Stimulated activated CD4-positive, alpha-beta T cell treated with anti-CD3 and anti-CD28 coated beads, Interleukin-1b, Interleukin-23, amount 100 ng/mL, for 48 hours (primary cell): ENCODE measurements at places on chromosomes 3 and 15.

- no peak for DNase-seq
Observed at GRCh38 chr3:40605960-40606359, 81.2 kb downstream of the ZNF621 start.

- DNase-seq, result no peak
Observed at GRCh38 chr3:108085810-108086350, 5.0 kb downstream of the CD47 start.

DNA sequence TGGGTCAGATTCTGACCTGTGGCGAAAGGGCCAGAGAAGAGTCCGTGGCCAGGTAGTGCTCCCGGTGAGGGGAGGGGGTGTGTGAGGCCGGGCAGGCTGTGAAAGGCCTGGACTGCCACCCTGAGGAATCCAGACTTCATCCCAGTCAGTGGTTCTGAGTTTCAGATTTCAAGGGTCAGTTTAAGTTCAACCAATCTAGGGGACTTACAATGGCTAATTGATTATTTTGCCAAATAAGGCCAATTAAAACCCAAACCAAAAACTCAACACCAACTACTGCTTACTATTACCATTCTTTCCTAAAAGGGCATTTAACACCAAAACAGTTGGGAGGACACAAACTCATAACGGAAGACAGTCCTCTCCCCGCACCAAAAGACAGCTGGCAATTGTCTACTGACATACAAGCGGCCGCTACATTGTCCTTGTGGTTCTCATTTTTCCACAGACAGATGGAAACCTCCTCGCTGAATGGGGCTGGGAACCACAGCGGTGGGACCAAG is 30.5 kb downstream of the TMEM44 start:
- DNase-seq, result no peak

DNA sequence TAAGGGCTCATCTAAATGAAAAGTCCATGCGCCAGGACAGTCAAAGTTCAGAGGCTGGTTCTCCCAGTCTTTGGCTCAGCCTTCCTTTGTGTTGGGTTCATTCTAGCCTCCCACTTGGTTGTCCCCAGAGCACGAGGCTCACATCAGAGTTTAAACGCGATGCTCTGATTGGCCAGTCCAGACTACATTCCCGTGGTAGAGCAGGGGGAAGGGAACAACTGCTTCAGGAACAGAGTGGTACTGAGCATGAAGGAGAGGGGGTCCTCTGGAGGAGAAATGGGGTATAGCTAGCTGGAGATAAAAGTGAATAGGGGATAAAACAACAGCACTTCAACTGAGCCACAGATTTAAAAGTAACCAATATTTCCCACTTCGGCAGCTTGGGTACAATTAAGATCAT is 32.2 kb downstream of the ANAPC13 start:
- no peak for DNase-seq

DNA sequence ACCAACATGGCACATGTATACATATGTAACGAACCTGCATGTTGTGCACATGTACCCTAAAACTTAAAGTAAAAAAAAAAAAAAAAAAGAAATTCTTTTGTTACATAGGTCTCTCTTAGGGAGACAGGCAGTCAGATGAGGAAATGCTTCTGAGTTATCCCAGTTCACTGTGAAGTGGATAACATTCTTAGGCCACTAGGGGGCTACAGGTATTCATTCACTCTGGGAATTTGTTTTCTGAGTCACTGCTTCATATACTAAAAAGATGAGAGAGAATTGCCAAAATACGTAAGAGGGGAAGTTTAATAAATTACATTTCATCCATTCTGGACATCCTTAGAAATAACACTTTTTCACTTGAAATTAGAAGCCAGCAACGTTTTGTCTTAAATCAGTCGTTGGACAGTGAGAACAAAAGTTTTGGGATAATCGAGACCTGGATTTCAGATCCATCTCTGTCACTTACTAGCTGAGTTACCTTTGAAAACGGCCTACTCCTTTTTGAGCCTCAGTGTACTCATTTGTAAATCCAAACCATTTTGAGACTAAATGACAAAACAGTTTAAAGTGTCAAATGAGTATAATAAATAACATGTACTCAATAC is 738.4 kb upstream of the ALCAM start:
- DNase-seq, result no peak

DNA sequence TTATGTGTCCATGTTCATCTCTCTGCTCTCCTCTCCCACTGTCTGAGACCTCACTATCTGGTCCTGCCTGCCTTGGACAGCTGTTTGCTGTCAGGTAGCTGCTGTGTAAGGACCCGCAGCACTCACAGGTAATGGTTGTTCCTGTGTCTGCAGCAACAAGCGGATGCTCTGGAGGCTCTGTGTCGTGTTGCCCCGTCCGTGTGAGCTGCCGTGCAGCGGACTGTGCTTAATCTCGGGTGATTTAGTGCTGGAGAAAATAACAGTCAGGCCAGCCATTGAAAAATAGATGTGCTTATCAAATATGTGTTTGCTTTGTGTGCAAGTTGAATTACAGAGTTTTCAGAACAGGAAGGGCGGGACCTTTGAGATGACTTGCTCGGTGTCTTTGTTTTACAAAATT is 121.4 kb downstream of the GABRG3 start:
- no peak for DNase-seq

- DNase-seq, result peak; percentile 54
Observed at GRCh38 chr15:98561169-98561941, 87.0 kb upstream of the IGF1R start.

DNA sequence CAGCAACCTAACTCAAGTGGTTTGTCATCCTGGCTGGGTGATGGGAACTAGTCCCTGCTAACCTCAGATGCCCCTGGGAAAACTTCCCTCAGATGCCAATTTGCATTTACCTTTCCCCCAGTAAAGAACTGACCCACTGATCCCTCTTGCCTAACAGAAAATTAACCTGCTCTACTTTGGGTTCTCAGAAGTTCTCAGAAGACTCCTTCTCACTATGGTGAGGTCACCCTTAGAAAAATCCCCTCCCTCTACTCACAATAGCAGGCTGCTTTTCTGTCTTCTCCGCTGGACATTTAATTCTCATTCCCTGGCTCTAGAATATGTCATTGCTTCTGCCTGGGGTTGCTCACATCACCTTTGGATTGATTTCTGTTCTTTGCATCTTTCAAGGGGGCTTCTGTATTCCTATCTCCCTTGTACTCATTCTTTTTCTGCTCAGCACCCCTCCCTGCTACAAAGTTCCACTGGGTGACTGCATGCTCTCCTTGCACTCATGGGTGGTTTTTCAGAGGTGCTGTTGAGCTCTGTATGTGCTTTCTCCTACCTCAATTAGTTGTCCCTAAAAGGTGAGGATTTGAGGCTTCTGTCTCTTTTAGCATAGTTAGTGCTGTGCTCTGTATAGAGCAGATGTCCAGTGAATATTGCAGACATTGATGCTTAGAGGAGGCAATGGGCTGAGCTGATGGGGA is 869 bp downstream of the PLA1A start:
- DNase-seq, result no peak

GRCh38 chr3:53716998-53717397 is 129.2 kb downstream of the CHDH start:
- DNase-seq, result no peak

- DNase-seq, result no peak
Observed at GRCh38 chr3:31275038-31275572, 257.6 kb upstream of the STT3B start.

- no peak for DNase-seq
Observed at GRCh38 chr15:67225336-67225735, 29.1 kb downstream of the AAGAB start.

DNA sequence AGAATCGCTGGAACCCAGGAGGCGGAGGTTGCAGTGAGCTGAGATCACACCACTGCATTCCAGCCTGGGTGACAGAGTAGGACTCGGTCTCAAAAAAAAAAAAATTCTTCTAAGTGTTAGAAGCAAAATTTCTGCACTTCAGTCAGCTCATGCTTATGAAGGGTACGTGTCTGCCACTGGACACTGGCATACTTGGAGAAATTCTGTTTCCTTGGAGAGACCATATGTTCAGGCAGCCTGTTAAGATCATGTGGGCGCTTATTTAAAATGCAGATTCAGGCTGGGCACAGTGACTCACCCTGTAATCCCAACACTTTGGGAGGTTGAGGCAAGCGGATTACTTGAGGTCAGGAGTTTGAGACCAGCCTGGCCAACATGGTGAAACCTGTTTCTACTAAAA is 85.6 kb upstream of the IQSEC1 start:
- no peak for DNase-seq

GRCh38 chr3:117763561-117763960 is 1054.0 kb downstream of the TUSC7 start:
- no peak for DNase-seq

GRCh38 chr15:84934942-84935729 is 46.5 kb upstream of the PDE8A start:
- DNase-seq, result no peak

DNA sequence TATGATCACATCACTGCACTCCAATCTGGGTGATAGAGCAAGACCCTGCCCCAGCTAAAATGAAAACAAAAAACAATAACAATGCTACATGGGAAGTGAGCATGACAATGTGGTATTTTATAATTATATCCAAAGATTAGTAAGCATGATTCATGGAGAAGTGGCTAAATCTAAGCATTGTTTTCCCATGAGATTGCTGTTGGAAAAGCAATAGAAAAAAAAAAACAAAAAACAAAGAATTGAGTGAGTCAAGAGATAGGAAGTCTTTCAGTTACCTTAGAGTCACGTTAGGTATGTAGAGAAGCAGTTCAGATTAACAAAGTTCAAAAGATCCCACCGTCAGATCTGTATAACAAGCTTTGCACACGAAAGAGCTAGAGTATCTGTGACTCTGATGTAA is 210.3 kb upstream of the CNTN6 start:
- DNase-seq, result no peak

DNA sequence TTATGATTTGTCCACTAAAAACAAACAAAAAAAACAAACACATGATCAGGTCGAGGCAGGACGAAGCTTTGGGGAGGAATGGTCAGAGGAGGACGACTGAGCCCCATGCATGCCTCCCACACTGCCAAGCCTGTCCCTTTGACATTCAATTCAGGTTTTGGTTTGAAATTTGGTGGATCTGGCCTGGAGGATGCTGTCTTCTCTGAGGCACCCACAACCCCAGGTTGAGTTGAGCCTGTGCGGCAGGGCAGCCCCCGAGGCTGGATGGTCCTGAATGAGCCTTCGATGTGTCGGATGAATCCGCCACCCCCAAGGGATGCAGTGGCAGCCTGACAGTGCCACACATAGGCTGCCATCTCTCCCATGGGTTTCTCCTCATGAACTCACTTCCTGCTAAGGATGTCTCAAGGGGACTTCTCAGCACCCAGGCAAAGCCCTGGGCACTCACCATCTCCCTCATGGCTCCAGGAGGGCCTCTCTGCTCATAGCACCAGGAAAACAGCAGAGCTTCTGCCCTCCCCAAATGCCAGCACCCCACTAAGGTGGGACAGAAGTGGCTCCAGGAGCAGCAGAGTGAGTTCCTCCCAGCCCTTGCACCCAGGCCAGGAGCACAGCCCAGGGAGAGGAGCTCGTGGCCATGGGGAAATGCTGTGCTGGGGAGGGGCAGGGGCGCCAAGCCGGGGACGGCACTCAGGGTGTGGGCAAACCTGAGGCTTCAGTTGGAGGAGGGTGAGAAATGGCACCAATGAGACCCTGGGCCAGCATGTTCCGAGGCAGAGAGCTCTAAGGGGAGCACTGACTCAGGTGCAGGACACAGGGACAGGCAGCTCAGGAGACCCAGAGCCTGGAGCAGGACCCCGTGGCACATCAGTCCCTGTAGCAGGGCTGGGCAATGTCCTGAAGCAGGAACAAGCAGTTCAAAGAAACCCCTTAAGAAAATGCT is 18.5 kb downstream of the PRR23E start:
- no peak for DNase-seq

GRCh38 chr3:15206662-15207576 is 873 bp downstream of the CAPN7 start:
- DNase-seq, result peak; percentile 25

GRCh38 chr3:142285083-142285517 is 59.7 kb upstream of the GK5 start:
- DNase-seq, result no peak

DNA sequence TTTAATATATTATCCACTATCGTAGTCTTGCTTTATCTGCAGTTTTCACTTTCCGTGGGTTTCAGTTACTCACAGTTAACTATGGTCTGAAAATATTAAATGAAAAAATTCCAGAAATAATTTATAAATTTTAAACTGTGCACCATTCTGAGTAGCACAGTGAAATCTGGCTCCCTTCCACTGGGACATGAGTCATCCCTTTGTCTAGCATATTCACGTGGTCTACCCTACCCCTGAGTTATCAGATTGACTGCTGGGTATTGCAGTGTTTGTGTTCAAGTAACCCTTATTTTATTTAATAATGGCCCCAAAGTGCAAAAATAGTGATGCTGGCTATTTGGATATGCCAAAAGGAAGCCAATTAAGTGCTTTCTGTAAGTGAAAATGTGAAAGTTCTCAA is 539.5 kb upstream of the AGTR1 start:
- DNase-seq, result no peak

DNA sequence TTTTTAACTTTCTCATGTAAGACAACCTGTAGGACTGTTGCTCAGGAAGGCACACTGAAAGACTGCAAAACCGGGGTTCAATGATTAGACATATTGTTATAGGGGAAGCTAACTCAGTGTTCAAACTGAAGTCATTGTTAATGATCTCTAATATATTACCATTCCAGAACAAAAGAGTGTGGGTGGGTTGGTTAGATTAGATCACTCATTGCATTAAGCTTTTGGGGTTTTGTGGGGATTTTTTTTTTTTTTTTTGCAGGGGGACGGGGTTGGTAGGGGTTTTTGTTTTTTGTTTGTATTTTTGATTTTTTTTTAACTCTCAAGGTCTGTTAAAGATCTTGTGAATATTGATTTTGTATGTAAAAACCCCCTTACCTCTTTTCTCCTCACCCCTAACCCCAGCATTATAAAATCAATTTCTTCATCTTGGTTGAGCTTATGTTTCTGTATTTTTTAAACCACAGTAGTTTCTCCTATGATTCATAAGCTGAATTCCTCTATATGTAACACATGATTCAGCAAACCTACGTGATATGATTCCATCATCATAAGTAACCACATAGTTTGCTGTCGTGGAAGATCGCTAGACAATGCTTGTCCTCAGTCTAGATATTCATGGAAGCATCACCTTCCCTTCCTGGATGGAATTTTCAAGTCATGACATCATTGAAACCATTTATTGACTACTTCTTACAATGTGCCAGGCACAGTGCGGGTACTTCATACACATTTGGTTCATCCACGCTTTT is 544.1 kb upstream of the MDFIC2 start:
- DNase-seq, result no peak

DNA sequence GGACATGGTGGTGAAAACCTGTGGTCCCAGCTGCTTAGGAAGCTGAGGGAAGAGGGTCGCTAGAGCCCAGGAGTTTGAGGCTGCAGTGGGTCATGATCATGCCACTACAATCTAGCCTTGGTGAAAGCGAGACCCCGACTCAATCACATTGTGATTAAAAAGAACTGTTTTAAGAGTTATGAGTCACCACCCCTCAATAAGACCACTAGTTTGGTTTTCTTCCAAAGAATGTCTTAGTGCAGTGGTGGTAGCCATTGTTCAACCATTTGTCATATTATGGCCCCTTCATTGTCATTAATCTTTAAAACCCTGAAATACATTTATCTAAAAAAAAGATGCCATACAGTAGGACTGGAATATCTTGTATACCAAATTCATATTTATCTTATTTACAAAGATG is 48.8 kb downstream of the BLM start:
- DNase-seq, result no peak
